ENCODE measurements at places on chromosomes 2 and 18. TPM values are rescaled to one million over a fixed set of nuclear protein-coding genes. Genes with fewer than 3 reads are reported as not detected.

- no peak for DNase-seq
Observed at GRCh38 chr2:221541131-221541735, 30.9 kb downstream of the EPHA4 start.

The ADCY3 gene
- polyA plus RNA-seq, result 53.9 TPM

The UNC80 gene
- 1.3 TPM for polyA plus RNA-seq

The TRIM54 gene
- polyA plus RNA-seq, result 0.36 TPM

The PFN4 gene
- polyA plus RNA-seq, result 0.61 TPM

All from SK-N-SH (cell line).